Activated CD4-positive, CD25-positive, alpha-beta regulatory T cell (primary cell): ENCODE measurements at places on chromosomes 2 and 18.

- no peak for DNase-seq
These were observed 15.6 kb downstream of the TPGS2 start for GRCh38 chr18:36813101-36813775.

- no peak for DNase-seq
These were observed 5.2 kb downstream of the TTC39C start for GRCh38 chr18:24019641-24020331.

DNA sequence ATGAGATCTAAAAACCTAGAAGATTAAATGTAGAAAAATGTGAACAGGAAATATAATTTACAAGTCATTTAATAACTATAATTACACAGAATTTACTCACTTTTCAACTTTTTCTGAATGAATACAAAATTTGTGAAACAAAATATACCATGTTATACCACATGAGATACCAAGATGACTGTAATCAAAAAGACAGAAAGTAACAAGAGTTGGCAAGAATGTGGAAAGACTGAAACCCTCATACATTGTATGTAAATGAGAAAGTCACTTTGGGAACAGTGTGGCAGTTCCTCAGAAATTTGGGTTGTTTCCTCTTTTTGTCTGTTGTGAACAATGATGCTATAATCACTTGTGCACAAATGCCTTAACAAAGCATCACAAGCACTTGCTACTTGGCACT, 145.4 kb upstream of the ZNF804A start:
- no peak for DNase-seq

- DNase-seq = no peak
These were observed 86.9 kb downstream of the LTBP1 start for GRCh38 chr2:33033606-33034081.

- DNase-seq = no peak
These were observed 239.0 kb upstream of the SMAD7 start for GRCh38 chr18:49189772-49190171.

- DNase-seq = no peak
These were observed 107.7 kb downstream of the SCG2 start for GRCh38 chr2:223494496-223494895.

- DNase-seq = no peak
These were observed 3.3 kb upstream of the WNT6 start for GRCh38 chr2:218856167-218856895.

- no peak for DNase-seq
These were observed 176.4 kb upstream of the TCF4 start for GRCh38 chr18:55764386-55764785.

DNA sequence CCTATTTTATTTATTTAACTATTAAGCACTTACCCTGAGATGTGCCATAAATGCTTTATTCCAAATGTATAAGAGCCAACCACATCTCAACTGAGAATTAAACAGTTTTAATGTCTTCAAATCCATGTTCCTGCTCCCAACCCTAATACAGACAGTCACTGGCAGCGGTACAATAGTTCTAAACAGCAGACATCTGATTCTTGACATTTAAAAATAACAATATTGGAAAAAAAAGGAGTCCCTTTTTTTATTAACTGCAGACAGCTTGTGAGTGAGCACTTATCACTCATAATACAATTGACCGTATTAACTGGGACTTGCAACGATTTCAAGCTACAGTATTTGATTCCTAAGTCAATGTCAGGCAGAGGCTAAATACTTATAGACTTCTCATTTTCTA, 424.6 kb downstream of the TGIF1 start:
- no peak for DNase-seq

DNA sequence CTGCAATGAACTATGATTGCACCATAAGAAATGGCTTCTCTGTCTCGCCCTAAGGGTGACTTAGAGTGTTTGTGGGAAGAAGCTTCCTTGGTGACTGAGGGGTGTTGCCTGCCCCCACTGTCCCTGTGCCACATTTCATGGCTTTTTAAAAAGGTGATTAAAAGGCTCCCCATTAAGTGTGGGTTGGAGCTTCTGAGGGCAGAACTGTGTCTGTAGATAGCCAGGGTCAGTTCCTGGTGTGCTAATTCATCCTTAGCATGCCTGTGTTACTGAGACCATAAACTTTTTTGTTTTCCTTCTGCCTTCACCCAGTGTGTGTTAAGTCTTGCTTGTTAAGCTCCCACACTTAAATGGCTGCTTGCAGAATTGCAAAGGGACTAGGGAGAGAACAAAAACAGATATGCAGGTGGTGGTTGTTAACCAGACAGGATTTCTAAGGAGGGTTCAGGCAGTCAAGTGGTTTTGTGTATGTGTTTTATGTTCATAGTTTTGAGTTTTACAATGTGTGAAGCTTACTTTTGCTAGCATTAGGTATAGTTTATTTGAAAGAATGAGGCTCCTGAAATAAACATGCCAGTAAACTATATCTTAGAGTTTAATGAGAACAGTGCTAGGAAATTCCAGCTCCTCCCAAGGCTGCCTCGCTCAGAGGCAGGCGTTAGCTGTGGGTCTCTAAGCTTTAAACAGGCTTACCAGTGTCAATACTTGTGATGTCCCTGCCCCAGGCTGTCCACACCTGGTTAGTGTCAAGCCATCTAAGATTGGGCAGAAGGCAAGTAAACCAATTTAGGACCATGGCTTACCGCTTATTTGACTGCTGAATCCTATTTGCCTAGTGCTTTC, 14.5 kb downstream of the CERS6 start:
- DNase-seq = no peak

DNA sequence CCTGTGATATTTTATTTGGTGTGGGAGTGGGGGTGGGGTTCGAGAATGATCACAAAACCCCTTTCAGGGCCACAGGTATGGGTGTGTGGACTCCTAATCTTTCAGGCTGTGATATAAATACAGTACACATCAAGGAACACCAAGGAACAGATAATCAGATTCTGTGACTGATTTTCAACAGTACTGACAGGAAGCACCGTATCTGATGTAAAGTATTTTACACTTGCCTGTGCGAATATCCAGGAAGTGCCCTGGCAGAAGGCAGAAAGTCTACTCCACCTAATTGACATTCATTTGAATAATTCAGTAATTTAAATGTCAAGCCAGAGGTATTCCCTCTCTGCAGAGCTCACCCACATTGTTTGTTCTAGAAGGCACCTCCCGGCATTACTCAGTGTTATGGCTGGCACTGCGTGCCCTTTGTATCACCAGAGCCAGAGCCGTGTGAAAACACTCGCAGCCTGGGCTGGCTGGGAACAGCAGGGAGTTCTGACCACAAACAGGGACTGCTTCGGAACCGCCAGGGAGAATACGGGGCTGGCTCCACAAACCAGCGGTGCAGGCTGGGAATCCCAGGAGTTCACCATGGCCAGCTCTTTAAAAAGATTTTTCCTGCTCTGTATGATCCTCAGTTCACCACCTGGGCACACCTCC, 91.8 kb downstream of the ACVR1 start:
- DNase-seq = no peak

- DNase-seq = no peak
These were observed 57.6 kb downstream of the SGPP2 start for GRCh38 chr2:222481941-222482340.
